ENCODE measurements at places on chromosomes 3 and 15.

DNA sequence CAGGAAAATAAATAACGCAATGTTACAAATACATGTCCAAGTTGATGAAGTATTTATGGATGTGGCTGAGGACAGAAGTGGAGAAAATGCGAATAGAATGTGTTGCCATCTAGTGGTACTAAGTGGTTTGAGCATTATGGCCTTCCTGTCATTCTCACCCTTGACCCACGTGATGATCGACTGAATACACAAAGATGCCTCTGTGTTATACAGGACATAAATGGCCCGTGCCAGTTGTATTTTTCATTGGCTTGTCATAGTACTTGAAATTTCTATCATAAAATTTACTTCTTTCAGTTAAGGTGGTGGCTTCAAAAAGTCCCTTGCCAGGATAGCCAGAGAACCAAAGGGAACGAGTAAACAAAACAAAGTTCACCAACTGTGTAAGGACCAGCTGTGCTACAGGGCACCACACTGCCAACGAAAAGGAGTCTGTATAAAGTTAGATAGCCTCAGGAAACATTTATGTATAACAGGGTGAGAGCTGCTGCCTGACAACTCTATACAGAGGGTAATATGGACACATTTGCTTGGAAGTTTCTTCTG, 103.7 kb downstream of the MYH15 start:
- peak; percentile 71 for DNase-seq

DNA sequence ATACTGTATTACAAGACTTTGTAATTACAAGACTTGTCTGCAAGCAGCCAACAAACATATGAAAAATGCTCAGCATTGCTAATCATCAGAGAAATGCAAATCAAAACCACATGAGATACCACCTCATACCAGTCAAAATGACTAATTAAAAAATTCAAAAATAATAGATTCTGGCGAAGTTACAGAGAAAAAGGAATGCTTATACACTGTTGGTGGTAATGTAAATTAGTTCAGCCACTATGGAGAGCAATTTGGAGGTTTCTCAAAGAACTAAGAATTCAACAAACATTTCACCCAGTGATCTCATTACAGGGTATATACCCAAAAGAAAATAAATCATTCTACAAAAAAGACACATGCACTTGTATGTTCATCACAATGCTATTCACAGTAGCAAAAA, 617.5 kb upstream of the CCDC54 start:
- DNase-seq, result no peak

DNA sequence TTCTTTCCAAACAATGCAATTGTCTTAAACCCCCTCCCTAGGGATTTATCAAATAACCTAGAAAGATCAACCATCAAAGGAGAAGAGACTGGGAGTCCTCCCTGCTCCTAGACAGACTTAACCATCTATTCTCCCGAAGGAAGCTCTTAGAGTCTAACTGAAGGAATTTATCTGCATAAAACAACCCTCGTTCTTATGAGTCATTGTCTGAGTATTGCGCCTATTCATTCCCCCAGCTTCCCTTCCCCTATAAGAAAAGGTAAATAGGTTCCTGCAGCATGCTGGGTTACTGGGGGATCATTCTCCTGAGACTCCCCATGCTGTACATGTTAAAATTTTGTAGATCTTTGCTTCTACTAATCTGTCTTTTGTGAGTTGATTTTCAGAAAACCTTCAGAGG, 412.7 kb downstream of the OCA2 start:
- peak; percentile 43 for DNase-seq

GRCh38 chr3:115667738-115668065, 44.4 kb downstream of the GAP43 start:
- DNase-seq, result no peak

GRCh38 chr15:63251701-63252100, 25.7 kb upstream of the APH1B start:
- DNase-seq, result no peak

GRCh38 chr15:89171136-89172072, 50.0 kb downstream of the RLBP1 start:
- peak; percentile 71 for DNase-seq

DNA sequence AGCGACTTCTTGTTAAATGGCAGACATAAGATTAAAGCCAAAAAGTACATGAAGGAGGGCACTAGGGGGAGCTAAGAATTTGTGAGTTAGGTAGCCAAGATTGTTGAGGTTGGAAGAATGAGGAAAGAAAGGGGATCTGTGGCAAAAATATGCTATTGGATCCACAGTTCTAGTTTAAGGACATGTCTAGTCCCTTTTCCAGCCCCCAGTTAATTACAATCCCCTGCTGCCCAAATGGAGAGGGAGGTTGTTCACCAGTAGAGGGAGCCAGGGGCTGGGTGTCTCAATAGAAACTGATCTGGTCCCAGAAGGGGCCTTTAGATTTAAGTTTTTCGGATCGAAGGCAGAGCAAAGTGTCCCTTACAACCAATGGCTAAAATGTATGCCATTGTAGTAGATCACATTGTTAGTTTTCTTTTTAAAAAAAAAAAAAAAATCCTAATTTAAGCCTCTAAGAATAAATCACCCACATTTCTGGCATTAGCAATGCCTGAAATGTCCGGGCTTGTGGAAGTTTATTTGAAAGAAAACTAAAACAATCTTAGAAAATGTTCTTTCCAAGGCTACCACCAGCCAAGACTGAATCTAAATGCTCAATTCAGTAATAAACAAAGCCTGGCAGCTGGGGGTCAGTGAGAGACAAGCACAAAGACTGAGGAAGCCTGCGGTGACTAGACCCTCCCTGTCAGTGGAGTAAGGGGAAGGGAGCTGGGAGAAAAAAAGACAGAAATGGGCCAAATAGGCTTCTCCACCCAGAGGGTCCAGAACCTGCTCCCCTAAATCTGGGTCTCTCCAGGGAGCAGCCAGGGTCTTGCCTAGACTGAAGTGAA, 7.1 kb downstream of the COL8A1 start:
- peak; percentile 41 for DNase-seq

DNA sequence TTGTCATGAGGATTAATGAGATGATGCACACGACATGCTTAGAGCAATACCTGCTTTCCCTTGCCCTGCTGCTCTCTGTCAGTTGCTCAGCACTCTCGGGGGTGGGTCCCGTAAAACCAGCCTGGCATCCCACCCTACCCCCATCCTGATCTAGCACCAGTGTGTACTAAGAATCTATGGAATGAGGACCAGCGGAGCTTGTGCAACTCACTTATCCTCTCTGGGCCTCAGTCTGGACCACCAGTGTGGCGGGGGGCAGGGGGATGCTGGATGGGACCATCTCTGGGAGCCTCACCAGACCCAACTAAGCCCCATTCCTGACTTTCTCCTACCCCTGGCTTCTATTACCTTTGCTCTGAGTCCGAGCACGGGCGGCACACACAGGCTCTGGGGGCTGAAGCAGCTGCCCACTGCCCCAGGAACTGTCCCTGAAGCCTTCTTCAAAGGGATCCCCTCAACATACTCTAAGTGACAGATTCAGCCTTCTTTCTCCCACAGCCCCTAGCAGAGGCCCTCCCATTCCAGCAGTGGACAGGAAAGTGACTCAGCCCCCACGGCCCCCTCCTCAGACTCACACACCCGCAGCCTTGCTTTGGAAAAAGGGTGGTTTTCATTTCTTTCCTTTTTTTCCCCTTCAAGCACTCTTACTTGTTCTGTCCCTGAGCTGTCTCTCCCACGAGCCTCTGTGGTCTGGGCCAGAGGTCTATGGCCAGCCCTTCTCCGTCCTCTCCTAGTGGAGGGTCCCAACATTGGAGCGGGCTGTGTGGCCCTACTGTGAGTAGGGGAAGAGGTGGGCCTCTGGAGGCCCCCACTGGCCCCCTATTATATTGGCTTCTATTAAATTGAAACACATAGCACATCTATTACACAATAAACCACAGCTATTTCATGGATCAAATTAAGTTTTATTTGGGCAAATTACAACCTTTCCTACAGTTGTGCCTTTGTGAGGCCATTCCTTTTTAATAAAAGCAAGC, 100.3 kb downstream of the SMAD6 start:
- DNase-seq, result no peak

DNA sequence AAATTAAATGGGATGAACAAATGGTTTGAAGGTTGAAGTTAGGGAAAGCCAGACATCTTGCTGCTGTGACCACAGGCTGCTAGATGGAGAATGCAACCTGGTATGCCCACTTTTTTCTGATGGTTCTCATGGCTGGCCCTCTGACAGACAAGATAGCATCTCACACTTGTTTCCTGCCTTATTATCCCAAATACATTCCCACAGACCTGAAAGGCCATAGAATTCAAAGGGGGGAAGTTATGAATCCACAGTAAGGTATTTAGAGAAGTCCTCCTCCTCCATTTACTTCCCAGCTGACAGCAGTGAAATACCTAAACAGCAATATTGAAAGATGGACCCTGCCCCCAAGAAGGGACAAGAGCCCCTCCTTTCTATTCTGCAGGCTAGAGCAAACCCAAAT, 32.4 kb downstream of the LEO1 start:
- no peak for DNase-seq

DNA sequence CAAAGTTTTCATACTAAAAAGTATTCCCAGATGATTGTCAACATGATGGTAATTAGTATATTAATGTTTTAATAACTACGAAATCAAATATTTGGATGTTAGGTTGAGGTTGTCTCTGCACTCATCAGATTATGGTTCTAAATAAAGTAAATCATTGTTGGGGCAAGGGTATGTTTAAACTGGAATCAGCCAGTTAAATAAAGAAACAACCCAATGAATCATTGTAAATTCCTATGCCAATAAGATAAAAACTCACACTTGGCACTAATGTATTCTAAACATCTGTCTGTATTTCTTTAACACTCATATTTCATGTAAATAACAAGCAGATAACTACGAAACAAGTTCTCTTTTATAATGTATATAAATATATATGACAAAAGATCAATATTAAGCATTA, 92.7 kb downstream of the PEAK1 start:
- DNase-seq, result no peak

- no peak for DNase-seq
Observed at GRCh38 chr3:184543256-184543655, 18.3 kb upstream of the EPHB3 start.

DNA sequence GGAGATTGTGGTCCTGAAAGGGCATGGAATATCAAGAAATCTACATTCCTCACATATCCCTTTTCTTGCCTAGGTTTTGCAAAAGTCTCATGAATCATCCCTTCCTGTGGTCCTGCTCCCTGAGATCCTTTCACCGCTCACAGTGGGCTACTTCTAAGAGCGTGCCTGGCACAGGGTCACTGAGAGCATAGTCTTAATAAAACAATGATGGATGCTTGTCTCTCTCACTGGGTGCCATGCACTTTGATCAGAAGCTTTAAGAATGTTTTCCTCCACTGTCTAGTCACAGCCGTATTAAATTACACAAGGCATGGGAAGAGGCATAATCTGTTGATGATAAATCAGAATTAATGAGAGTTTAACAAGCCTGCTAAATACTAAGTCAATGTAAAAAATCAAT, 269.7 kb upstream of the ATP10A start:
- DNase-seq, result no peak

DNA sequence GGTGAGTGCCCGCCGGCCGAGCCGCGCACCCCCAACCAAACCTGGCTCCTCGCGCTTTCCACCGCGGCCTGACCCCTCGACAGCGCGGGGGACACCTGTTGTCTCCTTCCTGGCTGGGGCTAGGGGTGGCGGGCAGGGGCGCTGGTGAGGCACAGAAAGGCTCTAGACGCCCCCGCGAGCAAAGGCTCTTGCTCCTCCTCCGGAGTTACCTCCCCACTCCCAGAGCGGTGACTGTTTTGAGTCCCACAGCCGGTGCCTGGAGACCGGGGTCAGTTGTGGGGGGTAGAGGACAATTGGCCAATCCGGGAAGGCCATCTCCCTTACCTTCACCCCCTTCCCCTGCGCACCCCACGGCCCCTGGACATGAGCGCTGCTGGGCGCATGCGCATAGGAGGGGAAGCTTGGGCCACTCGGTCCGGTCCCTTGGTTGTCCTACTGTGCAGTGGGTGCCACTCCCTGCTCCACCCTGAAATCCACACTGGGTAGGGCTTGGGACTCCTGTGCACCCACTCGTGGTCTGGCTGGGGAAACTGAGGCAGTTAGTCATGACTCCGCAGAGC, 554 bp downstream of the CHST13 start:
- no peak for DNase-seq

GRCh38 chr15:94070356-94071295, 160.7 kb upstream of the MCTP2 start:
- peak; percentile 46 for DNase-seq

DNA sequence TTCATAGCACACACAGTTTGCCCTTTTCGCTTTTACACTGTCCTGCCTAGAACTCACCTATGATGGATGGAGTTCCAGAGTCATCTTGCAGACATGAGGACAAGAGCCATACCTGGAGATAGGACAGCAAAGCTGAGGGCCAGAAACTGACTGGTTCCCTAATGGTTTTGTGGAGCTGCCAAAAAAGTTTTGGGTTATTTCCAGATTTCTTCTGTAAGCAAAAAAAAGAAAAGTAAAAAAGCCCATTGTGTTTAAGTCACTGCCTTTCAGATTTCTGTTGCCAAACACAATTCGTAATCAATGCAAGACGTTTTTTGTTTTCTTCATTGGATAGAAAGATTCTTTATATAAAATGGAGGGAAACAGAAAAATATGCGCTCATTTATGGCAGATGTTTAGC, 42.4 kb upstream of the KY start:
- DNase-seq, result no peak

DNA sequence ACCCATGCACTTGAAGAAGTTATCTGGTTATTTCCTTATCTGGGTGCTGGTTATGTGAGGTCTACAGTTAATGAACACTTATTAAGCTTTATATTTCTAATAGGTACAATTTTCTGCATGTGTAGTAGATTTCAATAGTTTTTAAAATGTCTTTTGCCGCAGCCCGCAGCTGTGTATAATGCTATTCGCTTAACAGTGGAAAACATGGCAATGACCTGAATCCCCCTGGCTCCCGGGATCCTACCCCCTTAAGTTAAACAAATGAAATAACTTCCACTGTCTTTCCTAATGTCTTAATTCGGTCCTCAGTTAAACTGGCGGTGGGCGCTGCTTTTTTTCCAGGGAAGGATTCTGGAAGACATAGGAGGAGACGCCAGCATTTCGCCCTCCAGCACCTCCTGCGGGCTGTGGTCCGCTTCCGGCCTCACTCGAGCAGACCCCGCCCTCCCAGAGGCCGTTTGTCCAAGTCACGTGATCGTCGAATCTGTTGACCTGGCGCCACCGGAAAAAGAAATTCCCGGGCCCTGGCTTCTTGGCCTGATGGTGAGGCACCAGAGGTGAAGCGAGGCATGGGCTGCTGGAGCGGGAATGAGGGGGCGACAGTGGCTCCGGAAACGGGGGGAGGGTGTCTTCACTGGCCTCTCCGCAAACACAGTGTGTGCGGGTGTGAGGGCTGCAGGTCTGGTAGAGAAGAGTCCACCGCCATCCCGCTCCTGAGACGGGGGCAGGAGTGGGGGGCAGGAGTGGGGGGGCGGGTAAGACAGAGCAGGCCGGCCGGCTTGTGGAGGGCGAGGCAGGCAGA, 45.6 kb upstream of the CSPG4 start:
- peak; percentile 98 for DNase-seq

- no peak for DNase-seq
Observed at GRCh38 chr3:158703566-158703965, 28.7 kb downstream of the RARRES1 start.

- no peak for DNase-seq
Observed at GRCh38 chr3:191972714-191973398, 511.9 kb downstream of the PYDC2 start.

GRCh38 chr3:60142009-60142408, 1092.2 kb upstream of the CFAP20DC start:
- no peak for DNase-seq

Measured in A549 (cell line).